H54 (cell line): ENCODE measurements at places on chromosomes 2 and 18.

DNA sequence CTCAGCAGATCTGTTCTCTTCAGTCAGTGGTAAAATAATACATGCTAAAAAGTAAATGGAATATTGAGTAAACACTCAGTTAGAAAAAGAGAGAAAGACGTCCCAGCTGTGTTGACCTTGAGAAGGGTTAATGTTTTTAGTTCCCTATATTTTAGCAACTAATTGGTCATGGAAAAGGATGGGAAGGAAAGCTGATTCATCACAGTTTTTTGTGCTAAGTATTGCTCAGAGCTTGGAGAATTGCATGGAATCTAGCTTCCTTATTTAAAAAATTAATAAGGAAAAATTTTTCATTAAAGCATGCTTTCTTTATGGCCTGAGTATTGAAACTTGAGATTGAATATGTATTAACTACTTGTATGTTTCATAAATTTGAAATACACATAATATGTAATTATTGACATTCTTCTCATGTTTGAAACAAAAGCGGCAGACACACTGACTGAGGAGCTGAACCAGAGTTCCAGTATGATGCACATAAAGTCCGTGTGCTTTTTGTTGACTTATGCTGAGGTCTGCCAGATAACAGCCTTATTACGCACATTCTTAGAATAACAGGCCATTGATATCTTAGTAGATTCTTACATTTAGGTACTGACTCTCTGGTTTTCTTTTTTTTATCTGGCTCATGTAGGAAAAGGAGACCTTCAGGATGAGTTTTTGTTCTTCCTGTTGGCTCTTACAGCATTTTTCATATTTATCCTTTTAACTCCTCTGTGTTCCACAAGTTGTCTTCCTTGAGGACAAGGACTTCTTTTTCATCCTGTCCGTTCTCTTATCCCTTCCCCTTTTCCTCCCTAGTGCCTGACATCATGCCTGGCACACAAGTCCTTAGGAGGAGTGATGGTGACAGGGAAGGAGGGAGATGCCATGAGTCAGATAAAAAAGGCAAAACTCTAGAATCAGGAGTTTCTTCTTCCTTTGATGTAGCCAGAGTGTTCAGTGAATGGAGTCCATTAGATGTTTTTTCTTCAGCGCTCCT is 194.1 kb downstream of the PTPRM start:
- DNase-seq = no peak

GRCh38 chr2:69753659-69754363 is 11.9 kb downstream of the ANXA4 start:
- DNase-seq = no peak

DNA sequence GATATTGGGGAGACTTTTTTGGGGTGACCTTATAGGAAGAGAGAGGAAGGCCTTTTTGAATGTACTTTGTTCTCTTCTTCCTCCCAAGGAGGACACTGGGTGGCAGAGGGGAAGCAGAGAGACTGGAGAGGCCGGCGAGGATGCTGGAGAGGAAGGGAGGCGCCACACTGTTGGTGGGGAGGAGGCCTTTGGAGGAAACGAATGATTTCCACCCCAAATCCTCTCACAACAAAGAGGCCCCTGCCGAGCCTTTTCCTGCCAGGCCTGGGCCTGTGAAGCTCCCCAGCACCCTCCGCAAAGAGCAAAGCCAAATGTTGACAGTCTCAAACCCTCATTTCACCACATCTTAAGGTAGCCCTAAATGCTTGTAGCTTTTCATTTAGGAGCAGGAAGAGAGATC is 59.0 kb upstream of the UPP2 start:
- DNase-seq = no peak

GRCh38 chr2:168114040-168114439 is 133.4 kb downstream of the STK39 start:
- DNase-seq = no peak

- no peak for DNase-seq
Measured at GRCh38 chr2:111052621-111053020, 68.1 kb upstream of the BCL2L11 start.

- no peak for DNase-seq
Measured at GRCh38 chr2:104025295-104025694, 828.6 kb upstream of the POU3F3 start.

- DNase-seq = peak; percentile 30
Measured at GRCh38 chr2:36561237-36561944, 36.6 kb downstream of the FEZ2 start.

- DNase-seq = no peak
Measured at GRCh38 chr2:173056705-173057364, 18.8 kb upstream of the MAP3K20 start.

DNA sequence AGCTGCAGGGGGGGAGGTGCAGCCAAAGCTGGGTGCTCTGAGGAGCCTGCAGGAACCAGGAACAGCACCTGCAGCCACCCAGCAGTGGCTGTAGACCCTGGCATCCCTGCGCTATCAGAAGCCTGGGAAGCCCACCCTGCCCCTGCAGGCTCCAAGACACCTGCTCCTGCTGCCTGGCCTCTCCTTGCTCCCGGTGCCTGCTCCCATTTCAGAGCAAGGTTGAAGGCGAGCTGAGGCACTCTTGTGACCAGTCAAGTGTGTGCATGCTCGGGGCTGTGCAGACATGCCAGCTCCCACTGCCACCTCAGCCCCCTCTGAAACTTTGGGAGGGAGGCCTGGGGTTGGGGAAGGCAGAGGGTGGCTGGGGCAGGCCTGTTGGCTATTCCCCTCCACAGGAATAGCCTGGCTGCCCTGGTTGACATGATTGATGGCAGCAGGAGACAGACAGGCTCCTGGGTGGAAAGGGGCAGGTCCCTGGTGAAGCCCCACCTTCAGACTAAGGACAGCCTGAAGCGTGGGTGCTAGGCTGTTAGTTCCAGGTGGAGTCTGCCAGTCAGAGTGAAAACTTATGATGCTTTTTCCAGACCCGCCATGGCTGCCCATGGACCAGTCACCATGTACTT is 151.4 kb downstream of the MBD5 start:
- DNase-seq = no peak
